Fibroblast of pulmonary artery (primary cell): ENCODE measurements at places on chromosomes 5 and 9.

GRCh38 chr9:133778336-133779013 lies 40.3 kb upstream of the SARDH start:
- no peak for DNase-seq

- DNase-seq: peak; percentile 57
Measured at GRCh38 chr5:57327561-57328367, 153.9 kb downstream of the GPBP1 start.

GRCh38 chr5:35736280-35736679 lies 118.6 kb downstream of the SPEF2 start:
- DNase-seq: no peak

- no peak for DNase-seq
Measured at GRCh38 chr5:109756543-109757185, 66.9 kb downstream of the MAN2A1 start.

DNA sequence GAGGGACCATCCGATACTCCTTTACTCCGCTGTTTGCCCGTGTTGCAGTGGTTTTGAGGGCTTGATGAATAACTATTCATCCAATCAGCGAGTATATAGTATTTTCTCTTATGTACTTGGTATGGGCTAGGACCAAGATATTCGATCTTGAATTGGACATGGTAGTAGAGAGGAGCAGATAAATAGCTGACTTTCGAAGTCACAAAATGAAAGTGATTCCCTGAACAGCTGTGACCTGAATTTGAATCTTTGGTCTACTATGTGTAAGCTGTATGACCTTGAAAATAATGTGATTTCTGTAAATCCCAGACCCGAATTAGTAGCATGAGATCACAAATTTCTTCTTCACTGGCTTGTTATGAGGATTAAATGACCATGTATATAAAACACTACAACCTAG lies 134.4 kb downstream of the TUSC1 start:
- no peak for DNase-seq

GRCh38 chr9:87657893-87658292 lies 68.0 kb upstream of the CTSL start:
- no peak for DNase-seq

- DNase-seq: no peak
Measured at GRCh38 chr5:2223303-2223702, 340.6 kb upstream of the IRX4 start.

DNA sequence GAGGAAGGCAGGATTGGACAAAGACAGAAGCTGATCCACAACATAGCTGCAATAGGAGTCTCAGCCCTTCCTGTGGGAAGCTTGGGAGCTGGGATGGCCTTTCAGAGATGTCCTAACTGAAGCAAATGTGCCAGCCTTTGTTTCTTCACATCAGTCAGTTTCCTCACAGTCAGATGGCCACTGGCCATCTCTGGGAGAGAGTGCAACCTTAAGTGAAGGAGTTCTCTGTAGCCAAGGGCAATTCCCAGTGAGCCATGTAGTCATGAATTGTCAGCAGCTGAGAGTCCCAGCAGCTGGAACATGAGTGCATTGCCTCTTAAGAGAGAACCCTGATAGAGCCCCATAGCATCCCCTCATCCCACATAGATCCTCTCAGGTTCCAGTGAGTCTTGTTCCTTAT lies 89.1 kb upstream of the LIFR start:
- DNase-seq: peak; percentile 34
